Colonic mucosa (tissue), 4 donors: ENCODE measurements at places on chromosomes 2 and 18. TPM values are rescaled to one million over a fixed set of nuclear protein-coding genes. Genes with fewer than 3 reads are reported as not detected.

DNA sequence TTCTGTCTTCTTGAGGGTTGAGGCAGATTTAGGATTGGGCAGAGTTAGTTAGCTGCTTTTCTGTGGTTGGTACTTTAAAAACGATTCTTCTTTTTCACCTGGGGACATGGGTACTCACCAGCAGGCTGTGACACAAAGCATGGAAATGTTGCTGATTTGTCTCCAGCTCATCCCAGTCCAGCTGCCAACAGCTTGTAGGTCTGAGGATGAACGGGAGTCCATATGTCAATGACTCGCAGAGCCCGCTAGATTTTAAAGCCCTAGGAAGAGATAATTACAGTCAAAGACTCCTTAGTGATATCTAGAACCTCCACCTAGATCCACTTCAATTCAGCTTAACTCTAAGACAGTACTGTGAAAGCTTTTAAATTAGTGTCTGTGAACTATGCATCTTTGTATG, 20.8 kb downstream of the DOK1 start:
- DNase-seq: no peak

MARCHF4 gene
- total RNA-seq: 0.58 TPM

UGT1A10 gene
- 45.2 TPM for total RNA-seq

- DNase-seq: no peak
Observed at GRCh38 chr2:38793511-38793910, 15.5 kb downstream of the GEMIN6 start.

- no peak for DNase-seq
Observed at GRCh38 chr2:50328680-50329079, 703.3 kb downstream of the NRXN1 start.

- DNase-seq: no peak
Observed at GRCh38 chr18:71849407-71849806, 694.7 kb downstream of the CBLN2 start.

ADRA2B gene
- total RNA-seq: 0.90 TPM

DNA sequence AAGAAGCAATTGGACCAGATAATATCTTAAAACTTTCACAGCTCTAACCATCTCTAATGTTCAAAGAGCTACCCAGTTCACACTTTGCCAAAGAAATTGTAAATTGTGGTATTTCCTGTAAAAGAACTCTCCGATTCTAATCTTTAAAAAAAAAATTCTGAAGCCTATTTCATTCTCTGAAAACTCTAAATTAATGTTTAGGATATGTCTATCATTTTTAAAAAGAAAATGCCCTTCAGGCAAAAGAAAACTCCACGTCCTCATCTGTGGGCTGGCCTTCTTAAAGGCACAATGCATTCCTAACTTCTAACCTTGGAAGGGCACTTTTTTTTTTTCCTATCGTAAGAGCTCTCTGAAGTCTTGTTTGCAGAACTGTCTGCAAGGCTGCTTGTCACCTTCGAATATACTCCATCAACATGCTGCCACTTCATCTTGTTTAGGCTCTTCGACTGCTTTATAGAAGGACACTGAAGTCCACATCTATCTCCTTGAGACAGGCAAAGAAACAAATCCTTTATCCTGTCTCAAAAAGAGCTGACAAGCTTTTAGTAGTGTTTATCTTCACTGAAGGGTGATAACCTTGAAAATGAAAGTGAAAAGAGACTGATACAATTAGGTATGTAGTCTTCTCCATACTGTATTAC, 124.3 kb upstream of the SLC39A10 start:
- no peak for DNase-seq

GRCh38 chr18:78731398-78732032, 248.1 kb upstream of the SALL3 start:
- no peak for DNase-seq

- DNase-seq: no peak
Observed at GRCh38 chr2:193348055-193348454, 1153.3 kb upstream of the TMEFF2 start.

DNA sequence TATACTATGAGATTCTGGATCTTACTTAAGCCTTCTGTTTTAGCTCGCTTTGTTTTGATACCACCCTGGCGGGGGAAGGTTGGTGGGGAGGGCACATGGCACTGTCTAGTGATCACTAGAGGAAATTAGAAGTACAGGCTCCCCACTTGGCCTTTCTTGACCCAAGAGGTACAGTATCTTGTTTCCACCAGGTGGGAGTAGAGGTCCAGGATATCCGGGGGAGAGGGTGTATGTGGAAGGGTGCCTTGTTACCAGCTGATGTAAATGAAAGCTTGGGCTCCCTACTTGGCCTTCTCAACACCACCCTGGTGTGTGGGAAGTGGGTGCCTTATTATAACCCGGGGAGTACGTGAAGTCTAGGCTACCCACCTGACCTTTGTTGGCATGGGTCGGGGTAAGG, 7.5 kb downstream of the GALNT1 start:
- no peak for DNase-seq

- no peak for DNase-seq
Observed at GRCh38 chr18:644395-645004, 13.0 kb upstream of the TYMS start.

DNA sequence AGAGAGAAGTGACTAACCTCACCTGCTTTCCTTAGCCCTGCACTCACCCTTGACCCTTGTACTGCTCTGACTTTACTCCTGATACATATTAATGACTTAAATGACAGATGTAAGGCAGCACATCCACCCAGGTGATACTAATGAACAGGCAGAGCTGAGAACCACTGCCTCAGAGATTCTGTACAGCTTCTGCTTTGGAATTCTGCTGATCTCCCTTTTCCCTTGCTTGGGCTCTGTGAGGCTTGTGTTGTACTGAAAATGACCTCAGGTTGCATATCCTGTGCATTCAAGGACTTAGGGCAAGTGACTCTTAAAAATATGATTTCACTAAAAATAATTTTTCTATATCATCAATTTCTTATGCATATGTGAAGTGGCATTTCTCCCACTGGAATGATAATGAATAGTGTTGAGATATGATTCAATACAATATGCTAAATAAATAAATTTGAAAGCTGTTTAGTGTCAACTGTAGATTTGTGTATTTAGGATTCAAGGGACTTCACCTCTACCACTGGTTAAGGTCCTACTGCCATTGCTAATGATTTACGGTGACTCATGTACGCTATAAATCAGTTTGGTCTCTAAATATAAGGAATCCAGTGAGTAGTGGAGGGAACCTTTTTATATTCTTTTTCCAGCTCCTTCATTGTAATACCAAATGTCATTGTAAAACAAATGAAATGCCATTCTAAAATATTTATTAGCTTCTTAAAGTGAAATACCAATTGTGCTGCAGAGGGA, 328.3 kb downstream of the SOCS6 start:
- no peak for DNase-seq

- DNase-seq: no peak
Observed at GRCh38 chr2:46724107-46724506, 191.5 kb downstream of the MCFD2 start.

GRCh38 chr2:8976442-8977259, 26.8 kb downstream of the MBOAT2 start:
- no peak for DNase-seq

STARD7 gene
- total RNA-seq: 179 TPM

DNA sequence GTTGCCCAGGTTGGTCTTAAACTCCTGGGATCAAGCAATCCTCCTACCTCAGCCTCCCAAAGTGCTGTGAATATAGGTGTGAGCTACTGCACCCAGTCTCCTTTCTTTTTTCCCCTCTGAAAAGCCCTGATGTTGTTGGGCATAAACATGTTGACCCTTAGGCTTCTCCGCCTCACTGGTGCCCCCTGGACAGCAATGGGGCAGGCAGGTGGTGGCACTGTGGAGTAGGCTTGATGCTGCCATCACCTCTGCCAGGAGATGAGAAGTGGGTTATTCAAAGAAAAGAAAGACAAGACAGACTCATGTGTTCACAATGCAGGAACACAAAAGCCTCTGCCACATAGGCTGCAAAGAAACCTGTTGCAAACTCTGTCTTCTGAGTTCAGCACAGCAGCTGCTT, 169.9 kb downstream of the EN1 start:
- no peak for DNase-seq

HRH4 gene
- 0.11 TPM for total RNA-seq

DNA sequence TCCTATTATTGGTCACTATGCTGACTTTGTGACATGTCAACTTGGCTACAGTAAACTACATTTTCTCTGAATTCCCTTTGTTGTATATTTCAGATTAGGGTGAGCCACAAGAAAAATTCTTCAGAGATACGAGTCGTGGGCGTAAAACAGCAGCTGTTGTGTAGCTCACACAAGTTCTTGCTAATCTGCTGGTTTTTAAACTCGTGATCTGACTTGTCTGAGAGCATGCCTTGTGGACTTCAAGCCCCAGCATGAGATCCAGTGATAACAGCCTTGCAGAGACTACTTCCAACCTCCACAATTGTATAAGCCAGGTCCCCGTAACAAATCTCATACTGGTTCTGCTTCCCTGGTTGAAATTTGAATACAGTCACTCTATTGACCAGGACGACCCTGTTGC, 259.8 kb upstream of the LYPD1 start:
- no peak for DNase-seq

CNRIP1 gene
- total RNA-seq: 2.5 TPM
